Muscle of back (tissue), 13 donors: ENCODE measurements at places on chromosomes 3 and 15.

GRCh38 chr15:48993380-48993779 lies 29.7 kb upstream of the SHC4 start:
- no peak for DNase-seq

DNA sequence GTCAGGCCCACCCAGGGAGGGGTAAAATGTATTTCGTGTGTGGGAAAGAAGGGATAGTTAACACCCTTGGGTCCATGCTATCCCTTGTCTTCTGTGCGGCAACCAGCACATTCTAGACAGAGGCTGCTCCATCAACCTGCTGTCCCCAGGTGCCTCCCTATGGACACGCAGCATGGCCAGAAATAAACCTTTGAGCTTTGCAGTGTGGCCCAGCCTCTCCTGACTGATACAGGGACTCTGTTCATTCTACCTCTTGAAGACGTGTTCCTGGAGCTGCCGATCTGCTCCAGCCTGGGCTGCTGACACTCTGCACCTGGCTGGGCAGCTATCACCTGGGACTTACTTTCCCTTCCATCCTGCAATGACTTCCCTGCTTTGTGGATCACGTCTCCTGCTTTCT lies 4.1 kb upstream of the KLF13 start:
- no peak for DNase-seq

DNA sequence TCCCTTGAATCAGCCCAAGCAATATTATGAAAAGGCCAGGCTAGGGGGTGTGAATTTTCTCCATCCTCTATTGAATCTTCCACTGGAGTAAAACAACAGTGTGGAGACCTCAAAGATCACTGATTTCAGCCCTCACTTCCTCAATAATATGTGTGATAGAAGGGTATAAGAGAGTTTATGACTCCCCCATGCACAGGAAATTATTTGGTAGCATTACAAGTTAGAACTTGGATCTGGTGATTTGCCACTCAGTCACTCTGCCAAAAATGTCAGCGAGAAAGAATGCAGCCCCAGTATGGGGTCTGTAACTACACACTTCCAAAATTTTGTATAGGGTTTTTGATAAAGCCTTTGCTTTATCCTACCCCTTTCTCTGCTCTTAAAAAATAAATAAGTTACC lies 81.0 kb upstream of the KCNMB2 start:
- DNase-seq: no peak

GRCh38 chr3:173932624-173933023 lies 535.1 kb downstream of the NLGN1 start:
- no peak for DNase-seq

- DNase-seq: no peak
These were observed 62.4 kb downstream of the NSMCE3 start for GRCh38 chr15:29207027-29207757.

DNA sequence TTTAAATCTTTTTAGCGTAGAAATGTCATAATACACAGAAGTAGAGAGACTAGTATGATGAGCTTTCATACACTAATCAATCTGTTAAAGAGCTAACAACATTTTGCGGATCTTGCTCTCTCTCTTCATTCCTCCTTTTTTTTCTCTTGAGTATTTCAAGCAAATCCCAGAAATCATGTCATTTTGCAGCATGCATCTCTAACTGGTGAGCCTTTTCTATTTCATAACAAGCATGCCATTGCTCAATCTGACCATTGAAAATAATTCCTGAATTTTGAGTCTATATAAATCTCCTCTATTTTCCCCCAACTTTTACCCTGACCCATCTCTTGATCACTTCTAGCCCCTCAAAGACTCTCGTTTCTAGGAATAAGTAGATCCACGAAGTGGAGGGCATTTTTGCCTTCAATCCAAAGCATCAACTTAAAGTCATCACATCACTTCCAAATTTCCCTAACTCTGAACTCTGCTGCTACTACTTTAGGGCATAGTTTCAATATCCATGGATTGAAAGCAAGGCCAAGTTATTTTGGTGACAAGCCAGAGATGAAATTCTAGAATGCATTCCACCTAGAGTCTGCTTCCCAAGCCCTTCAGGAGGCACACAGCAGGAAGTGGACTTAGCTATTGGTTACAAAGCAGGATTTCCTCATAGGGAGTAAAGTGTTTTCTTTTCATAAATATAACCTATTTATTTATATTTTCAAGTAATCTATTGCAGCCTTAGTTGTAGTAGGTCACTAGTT lies 253.5 kb upstream of the ZPLD1 start:
- DNase-seq: peak; percentile 27

- no peak for DNase-seq
These were observed 41.3 kb downstream of the ZNF445 start for GRCh38 chr3:44436181-44436580.

- peak; percentile 54 for DNase-seq
These were observed 33.1 kb downstream of the TP63 start for GRCh38 chr3:189664311-189664710.

GRCh38 chr15:63362885-63363284 lies 18.8 kb downstream of the CA12 start:
- DNase-seq: no peak

GRCh38 chr3:121996441-121996840 lies 25.6 kb downstream of the ILDR1 start:
- no peak for DNase-seq

DNA sequence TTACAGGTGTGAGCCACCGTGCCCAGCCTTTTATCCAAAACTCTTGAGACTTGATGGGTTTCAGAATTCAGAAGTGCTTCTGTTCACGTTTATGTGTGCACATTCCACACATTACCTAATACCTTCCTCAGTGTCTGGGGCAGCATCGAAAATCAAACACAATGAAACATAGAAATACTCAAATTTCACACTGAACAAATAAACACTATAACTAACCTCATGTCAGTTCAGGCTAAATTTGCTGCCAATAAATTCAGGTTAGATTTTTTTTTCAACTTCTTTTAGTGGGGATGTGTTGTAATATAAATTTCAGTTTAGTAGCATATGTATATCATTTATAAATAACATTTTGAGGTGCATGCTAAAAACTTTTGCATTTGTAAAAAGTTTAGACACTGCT lies 2.8 kb downstream of the EIF2AK4 start:
- no peak for DNase-seq

DNA sequence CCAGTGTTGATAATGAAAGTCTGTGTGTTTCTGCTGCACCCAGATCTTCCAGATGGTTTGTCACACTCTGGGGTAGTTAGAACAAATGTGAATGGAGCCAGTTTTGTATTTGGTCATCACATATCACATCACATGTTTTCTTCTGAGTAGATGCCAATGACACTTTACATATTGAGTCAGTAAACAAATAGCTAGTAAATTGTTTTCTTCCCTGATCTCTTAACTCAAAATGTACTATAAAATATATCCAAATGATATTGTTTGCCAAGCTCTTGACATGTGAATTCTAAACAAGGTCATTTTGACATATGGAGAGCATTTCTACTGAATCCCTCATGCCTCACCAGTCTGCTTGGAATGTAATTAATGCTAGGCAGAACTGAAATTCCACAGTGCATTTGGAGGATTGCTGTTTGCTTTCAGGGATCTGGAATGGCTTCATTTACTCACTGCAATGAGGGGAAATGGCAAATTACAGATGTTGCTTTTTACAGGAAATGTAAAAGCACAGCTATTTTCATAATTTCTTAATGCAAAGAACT lies 45.0 kb downstream of the PDHB start:
- DNase-seq: peak; percentile 72

GRCh38 chr3:58027704-58028317 lies 19.6 kb downstream of the FLNB start:
- no peak for DNase-seq

DNA sequence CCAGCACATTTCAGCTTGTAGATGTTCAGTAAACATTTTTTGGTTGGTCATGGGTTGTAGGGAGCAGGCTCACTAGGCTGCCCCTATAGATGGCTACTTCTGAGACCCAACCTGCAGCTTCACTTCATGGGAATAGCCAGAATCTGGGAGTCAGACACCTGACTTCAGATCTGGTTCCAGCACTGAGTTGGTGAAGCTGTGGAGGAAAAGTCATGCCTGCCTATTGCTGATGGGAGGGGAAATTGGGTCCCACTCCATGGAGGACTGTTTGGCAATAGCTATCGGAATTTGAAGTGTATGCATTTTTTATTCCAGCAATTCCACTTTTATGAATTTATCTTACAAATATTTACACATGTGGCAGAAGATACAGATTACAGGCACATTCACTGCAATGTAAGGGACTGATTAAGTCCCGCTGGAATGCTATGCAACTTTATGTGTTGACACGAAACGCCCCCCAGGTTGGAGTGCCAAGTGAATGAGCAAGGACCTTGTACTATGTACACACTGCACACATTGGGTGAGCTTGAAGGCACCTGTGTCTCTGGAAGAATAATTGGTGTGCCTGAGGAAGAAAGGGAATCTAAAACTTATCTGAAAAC lies 7.8 kb upstream of the CCR1 start:
- no peak for DNase-seq

DNA sequence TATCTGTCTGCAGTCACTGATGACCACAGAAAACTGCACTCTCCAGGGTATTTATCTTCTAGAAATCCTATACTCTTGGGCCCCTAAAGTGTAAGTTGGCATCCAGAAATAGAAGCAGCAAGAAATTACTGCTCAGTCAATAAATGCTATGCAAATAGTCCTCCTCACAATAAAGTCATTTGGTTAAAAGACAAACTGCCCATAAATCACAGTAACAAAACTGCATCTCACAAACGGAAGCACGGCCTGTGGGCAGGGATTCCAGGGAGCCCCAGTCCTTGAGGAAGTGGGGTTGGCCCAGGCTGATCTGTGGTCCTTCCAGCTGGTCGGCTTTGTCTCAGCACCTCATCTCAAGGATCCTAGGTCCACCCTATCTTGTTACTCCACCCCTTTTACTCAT lies 29.7 kb upstream of the SPATA12 start:
- no peak for DNase-seq

DNA sequence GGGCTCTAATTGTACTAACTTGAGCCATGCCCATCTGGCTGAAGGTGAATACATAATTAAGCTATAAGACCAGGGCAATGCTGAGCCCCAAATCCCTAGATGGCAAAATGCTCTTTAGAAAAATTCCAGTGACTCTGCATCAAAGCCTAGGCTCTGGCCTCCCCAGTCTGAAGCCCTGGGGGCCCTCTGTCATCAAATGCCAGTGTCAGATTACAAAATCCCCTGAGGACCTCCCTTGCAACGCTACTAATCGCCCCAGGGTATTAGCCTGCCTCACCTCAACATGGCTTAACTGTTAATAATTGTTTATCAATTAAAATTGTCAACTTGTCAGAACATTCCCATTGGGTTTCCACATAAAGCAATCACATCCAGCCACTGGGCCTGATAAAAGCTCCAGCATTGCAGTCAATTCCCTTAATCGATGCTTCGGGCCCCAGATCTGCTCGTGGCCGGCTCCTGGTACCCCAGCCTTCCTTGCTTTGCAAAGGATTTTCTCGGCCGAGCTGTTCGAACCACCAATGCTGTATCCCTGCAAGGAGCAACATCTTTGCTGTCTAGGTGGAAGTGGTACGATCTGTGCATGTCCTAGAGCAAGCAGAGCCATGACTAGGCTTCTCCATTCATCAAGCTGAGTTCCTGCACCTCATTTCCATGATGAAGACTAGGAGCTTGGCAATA lies 151.7 kb downstream of the MEGF11 start:
- no peak for DNase-seq

- DNase-seq: no peak
These were observed 63.2 kb upstream of the NDUFB4 start for GRCh38 chr3:120532969-120533368.

- DNase-seq: no peak
These were observed 121.7 kb downstream of the PLD1 start for GRCh38 chr3:171688593-171688992.

DNA sequence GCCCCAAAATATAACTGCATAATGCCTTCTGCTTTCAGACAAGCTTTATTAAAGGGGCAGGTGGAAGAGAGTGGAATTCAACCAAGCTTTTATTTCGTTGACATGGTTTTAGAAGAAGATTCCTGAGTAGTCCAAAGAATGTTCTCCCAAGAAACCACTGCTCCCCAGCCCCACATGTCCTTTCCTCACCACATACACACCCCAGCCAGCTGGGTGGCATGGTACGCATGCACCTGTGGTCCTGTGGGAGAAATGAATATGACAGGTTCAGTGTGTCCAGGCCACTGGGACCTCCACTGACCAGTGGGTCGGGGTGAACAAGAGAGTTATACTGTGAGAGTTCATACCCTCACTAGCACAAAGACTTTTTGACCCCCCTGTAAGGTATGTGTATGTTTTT lies 30.2 kb downstream of the ARID3B start:
- no peak for DNase-seq

DNA sequence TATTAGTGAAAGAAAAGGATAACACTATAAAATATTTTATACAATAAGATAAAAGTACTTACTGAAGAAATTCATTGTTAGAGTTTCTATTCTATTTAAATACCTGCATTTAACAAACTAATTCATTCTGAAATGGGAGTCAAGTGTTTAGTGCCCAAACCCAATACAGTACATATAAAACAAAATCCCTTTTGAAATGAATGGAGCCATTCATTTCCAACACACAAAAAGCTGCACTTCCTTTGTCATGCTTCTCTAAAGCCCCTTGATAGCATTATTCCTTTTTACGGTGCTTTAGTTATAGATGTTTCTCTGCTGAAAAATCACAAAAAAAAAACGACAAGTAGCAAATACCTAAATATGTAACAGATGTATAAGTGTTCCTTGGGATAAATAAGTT lies 596.3 kb downstream of the ZIC1 start:
- DNase-seq: no peak

GRCh38 chr15:61499376-61499775 lies 270.3 kb upstream of the RORA start:
- peak; percentile 24 for DNase-seq

DNA sequence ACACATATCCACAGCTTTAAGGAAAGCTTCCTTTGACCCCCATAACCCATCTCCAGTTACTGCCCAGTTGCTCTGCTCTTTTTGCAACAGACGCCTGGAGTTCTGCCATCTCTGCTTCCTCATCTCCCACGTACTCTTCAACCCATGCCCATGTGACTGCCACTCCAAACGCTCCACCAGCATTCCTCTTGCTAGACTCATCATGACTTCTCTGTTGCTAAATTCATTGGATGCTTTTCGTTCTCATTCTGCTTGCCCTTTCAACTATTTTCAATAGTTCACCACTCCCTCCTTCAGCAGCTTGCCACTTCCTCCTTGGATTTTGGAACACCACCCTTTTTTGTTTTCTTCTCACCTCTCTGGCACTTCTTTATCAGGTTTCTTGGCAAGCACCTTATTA lies 2.7 kb upstream of the KNSTRN start:
- DNase-seq: peak; percentile 62

DNA sequence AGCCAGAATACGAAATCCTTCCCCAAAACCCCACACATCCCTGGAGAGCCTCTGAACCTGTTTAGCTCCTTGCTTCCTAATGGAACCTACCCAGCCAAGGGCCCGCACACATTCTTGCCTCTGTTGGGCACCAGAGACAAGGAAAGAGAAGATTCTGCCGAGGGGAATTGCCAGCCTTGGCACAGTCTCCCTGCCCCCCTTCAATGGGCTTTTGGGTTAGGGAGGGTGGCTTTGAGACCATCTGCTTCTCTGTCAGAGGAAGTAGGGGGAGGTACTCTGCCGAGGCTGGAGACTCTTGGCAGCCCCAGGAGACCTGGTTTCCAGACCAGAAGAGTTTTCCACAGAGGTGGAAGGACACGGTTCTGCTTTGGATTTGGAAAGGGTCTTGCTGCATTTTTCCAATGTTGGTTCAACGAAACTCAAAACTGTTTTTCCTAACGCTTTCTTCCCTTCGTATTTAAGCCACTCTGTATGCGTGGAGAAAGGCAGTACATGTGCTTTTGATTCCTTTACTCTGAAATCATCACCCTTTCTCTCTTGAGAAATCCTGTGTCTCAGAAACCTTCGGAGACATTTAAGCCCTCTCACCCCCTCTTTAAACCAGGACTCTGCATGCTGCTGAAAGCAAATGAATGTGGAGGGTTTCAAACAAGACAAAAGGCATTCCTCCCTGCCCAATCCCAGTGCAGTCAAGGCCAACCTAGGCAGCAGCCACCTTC lies 78.8 kb upstream of the PRR23C start:
- no peak for DNase-seq
